ENCODE measurements at places on chromosomes 5 and 9.

GRCh38 chr9:107141967-107142366, 141.1 kb upstream of the RAD23B start:
- DNase-seq = no peak

GRCh38 chr9:69431777-69432176, 106.8 kb downstream of the ENTREP1 start:
- DNase-seq = no peak

DNA sequence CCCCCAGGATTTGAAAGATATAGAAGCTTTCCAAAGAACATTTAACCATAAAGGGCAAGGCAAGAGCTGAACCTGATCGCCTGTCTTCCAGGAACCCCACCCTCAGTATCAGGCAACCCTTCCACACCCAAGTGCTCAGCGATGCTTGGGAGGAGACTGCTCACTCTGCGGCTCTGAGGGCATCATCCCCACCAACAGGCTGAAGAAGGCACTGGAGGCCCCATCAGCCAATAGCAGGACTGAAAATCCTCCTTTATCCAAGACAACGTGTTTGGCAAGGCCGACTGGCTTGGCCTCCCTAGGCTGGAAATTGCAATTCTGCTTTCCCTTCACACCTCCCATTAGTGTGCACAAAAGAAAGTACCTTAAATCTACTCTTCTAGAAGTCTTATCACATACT, 1.4 kb upstream of the PPP2CA start:
- DNase-seq = peak; percentile 55

DNA sequence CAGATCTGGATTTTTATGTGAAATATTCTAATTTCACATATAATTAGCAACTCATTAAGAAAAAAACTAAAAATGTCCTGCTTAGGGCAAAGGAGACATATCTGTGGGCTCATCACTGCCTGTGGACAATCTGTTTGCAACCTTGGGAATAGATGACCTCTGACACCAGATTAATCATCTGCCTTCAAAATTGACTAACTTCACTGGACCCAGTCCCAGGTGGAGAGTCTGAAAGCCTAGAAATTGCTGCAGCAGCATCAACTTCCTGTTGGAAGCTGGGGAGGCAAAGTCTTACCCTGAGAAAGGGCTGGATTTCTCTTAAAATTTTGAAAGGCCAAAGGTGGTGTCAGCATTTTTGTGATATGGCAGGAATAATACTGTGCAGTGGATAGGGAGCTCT, 76.3 kb upstream of the TNC start:
- DNase-seq = no peak

DNA sequence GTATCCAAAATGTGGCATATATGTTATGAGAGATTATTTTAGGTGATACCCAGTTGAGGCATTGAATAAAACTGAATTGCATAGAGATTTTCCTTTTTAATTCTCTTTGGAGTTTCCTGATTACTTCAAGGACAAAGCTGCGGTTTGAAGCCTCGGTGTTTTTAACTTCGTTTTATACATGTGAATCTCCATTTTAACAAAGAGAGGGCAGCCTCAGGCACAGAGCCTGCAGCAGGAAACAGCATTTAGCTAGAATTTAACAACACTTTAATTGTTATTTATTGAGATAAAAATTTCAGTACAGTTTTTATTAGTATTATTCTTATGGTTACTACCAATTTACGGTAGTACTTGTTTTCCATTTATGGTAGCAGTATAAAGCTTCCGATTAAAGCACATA, 114.0 kb downstream of the KIF4B start:
- no peak for DNase-seq

DNA sequence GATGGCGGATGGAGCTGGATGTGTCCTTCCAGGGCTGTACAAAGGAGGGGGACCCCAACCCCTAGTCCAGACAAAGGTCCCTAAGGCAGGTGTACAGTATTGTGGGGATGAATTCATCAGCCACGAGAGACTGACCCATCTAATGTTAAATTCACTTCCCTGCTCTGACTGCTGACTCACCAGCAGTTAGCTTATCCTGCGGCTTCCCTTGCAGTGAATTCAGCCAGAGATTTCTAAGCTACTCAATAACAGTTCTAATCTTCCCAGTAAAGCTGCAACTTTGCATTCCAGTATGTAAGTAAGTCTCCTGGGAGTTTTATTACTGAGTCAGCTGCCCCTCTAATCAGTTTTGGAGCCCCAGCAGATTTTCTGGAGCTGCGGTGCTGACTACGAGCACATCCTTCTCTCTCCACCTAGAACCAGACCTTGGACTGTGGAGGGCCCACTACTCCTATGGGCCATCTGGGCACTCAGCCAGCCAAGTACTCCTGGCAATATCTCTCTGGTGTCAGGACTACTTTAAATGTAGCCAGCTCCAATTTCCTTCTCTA, 16.1 kb downstream of the B4GALT1 start:
- no peak for DNase-seq

- peak; percentile 40 for DNase-seq
Measured at GRCh38 chr5:94693043-94693822, 74.8 kb downstream of the SLF1 start.

GRCh38 chr9:88818495-88819201, 172.6 kb upstream of the S1PR3 start:
- DNase-seq = no peak

- peak; percentile 43 for DNase-seq
Measured at GRCh38 chr5:134100283-134101091, 14.0 kb upstream of the TCF7 start.

DNA sequence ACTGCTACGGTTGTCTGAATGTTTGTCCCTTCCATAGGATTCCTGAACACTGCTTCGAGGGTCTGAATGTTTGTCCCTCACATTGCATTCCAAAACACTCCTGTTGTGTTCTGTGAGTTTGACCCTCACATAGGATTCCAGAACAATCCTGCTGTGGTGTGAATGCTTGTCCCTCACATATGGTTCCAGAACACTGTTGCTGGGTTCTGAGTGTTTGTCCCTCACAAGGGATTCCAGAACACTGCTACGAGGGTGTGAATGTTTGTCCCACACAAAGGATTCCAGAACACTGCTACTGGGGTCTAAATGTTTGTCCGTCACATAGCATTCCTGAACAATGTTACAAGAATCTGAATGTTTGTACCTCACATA, 201.2 kb downstream of the FOXD4L6 start:
- no peak for DNase-seq

- DNase-seq = peak; percentile 7
Measured at GRCh38 chr9:69376651-69377050, 51.6 kb downstream of the ENTREP1 start.

DNA sequence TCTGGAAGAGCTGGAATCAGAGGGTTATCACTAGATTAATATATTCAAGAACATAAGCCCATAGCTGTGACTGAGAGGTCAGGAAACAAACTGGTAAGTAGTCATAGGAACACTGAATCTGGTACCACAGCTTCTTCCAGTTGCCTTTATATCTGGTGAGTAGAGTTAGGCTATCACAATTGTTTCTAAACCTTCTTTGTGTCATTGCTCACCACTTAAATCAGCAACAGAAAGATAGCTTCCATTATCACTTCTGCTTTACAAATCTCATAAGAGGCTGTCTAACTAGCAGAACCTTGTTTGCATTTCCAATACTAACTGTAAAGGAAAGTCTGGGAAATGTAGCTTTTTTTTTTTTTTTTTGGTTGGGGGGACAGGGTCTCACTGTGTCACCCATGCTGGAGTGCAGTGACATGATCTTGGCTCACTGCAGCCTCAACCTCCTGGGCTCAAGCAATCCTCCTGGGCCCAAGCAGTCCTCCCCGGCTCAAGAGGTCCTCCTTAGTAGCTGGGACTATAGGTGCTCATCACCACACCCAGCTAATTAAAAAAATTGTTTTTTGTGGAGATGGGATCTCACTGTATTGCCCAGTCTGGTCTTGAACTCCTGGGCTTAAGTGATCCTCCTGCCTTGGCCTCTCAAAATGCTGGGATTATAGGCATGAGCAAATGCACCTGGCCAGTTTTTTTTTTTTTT, 22.0 kb downstream of the CDC42SE2 start:
- no peak for DNase-seq

DNA sequence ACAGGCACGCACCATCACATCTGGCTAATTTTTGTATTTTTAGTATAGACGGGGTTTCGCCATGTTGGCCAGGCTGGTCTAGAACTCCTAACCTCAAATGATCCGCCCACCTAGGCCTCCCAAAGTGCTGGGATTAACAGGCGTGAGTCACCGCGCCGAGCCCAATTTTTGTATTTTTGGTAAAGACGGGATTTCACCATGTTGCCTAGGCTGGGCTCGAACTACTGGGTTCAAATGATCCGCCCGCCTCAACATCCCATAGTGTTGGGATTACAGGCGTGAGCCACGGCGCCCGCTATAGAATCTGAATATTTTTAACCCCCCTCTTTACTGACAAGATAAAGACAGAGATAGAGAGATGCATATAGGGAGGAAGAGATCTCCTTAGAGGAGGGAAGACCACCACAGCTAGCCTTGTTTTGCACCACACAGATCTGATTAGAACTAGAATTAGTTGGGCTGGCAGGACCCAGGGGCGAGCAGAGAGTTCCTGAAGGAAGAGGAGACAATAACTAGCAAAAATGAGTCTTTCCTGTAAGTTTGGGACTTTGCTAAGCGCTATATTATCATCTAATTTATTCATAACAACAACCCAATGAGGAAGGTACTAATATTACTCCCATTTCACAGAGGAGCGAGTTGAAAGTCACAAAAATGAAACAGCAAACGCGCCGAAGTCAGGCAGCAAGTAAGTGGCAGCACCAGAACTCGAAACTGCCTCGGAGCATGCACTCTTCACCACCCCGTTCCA, 1.5 kb upstream of the ANKHD1 start:
- DNase-seq = no peak

GRCh38 chr9:106334081-106334480, 528.9 kb upstream of the ZNF462 start:
- no peak for DNase-seq

GRCh38 chr5:72171667-72172066, 64.4 kb downstream of the MAP1B start:
- DNase-seq = no peak

DNA sequence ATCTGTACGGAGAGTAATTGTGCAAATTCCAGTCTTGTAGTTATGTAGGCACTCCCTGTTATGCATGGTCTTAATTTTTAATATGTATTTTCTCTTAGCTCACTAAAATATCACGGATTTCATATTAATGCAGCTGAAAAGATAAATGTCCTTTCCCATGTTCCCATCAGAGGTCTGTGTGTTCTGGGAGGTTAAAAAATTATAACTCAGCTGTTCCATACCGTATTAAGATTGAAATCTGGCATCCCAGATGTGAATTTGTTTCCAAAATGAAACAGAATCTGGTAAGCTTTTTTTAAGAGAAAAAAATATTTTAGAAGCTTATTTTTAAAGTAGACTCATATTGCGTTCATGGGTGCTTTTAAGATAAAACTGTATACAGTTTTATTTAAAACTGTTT, 44.3 kb downstream of the SEMA6A start:
- DNase-seq = no peak

DNA sequence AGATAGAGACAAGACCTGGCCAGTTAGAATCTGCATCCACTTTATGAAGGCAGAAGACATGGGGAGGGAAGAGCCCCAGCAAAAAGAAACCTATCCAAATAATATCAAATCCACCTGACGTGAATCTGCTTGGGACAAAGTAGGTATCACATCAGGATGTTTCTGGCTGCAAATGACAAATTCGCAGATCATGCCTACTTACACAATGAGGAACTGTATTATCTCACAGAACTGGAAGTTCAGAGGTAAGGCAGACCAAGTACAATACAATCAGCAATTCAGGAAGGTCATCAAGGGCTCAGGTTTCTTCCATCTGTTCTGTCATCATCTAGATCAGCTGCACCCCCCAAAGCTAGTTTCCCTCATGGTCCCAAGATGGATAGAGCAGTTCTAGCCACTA, 13.2 kb upstream of the NR4A3 start:
- DNase-seq = no peak

- DNase-seq = no peak
Measured at GRCh38 chr9:14883310-14883944, 26.8 kb downstream of the FREM1 start.

DNA sequence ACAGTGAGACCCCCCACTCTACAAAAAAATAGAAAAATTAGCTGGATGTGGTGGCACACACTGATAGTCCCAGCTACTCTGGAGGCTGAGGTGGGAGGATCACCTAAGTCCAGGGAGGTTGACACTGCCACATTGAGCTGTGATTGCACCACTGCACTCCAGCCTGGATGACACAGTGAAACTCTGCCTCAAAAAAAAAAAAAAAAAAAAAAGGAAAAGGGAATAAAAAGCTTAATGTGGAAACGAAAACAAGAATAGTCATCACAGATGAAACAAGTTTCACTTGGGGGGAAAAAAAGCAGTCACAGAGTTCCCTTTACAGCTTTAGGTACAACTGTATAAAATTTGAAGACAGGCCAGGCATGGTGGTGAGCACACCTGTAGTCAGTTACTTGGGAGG, 84.2 kb downstream of the FNBP1 start:
- no peak for DNase-seq

DNA sequence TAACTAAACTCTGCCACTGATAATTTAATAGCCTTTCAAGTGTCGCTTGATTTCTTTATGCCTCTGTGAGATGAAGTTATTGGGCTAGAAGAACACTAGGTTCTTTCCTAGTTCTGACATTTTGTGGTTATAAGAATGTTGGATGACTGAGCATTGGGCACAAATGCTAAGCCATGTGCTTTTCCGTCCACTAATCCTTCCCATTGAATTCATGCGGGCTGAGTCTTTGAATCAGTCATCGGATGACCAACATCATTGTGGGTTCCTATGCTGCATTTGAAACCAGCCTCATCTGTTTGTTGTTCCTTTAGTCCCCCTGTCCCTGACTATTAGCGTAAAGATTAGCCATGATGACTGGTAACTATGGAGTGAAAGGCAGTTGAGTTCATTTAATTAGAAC, 58.5 kb downstream of the ALDH1A1 start:
- no peak for DNase-seq

GRCh38 chr9:27353474-27354229, 56.7 kb upstream of the EQTN start:
- no peak for DNase-seq

DNA sequence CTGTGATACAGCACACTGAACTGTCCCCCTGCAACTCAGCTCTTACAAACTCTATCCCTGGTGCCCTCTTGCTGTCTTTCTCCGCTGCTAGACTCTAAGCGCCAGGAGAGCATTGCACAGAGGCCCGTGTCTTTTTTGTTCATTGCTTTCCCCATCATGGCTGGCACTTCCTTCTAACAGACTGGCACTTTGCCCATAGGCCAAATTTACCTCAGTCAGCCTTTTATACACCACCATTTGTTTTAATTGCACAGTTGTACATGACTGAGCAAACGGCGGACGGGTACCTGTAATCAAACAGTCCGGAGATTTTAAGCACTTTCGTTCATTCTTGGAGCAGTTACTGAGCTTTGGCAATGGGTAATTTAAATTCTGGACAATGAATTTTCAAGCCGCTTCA, 102.2 kb upstream of the CLINT1 start:
- no peak for DNase-seq

DNA sequence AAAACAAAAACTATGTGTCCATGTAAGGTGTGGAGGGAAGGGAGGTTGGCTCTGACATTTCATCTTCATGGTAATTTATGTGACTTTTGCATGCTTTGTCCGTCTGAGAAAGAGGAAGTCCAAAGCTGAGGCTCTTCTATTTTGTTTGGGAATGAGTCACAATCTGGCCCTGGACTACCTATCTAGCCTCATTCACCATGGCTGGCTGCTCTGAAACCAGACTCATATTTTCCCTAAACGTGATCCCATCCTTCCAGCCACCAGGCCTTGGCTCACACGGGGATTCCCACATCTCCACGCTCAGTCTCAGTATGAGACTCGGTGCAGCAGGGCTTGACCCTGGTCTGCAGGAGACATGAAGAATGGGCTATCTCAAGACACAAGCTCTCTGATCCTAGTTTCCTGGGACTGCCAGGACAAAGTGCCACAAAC, 672.8 kb downstream of the ACTL7B start:
- no peak for DNase-seq
